Fibroblast of skin of abdomen (primary cell): ENCODE measurements at places on chromosomes 1 and 21.

DNA sequence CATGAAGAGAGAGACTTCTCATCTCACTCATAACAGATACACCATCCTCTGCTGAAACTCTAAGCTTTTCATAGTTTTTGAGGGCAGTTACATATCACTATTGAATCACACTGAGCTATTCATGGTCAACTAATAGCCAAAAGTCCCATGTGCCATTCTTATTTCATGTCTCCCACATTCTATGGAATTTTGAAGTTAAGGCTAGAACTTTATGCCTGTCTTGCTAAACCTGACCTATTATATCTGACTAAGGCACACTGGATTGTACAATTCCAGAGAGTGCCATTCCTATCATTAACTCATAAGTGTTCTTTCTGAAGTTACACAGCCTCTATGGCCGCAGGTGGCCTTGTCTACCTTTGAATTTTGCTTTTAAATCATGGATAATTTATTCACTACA, 254.3 kb downstream of the PTPRC start:
- DNase-seq = no peak

- no peak for DNase-seq
Measured at GRCh38 chr1:229019663-229020271, 251.1 kb upstream of the RAB4A start.

DNA sequence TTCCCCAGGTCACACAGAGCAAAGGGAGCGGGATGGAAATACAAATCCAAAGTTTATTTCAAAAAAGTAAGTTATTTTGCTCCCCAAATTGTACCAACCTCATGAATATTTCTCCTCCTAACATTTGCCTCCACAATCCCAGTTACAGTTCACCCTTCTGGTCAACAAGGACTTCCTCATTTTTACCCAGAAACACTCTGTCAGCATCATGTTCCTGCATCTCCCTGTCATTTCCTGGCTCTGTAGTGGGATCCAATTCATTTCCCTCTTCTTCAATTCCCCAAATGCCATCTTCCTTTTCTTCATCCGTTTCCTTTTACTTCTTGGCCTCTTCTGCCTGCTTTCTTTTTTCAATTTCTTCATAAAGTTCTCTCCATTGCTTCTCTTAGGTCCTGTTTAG, 32.0 kb upstream of the EPS15 start:
- DNase-seq = no peak

DNA sequence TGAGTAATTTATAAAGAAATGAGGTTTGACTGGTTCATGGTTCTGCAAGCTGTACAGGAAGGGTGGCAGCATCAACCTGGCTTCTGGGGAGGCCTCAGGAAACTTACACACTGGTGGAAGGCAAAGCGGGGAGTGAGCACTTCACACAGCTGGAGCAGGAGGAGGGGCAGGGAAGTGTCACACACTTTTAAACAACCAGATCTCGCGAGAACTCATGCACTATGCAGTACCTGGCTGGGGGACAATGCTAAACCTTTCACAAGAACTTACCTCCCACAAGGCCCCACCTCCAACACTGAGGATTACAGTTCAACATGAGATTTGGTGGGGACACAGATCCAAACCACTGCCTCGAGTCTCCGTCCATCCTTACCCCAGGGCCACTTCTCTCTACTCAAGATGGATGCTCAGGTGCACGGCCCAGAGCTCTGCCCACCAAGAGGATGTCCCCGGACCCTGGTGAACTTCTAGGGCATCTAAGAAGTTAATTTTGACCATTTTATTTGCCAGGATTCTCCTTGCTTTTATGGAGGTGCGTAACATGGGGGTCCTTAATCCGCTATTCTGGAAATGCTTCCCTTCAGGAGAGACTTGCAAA, 22.7 kb upstream of the ACTRT2 start:
- no peak for DNase-seq

- no peak for DNase-seq
Measured at GRCh38 chr1:94540440-94541245, 916 bp downstream of the F3 start.

GRCh38 chr1:42745851-42746250, 5.8 kb upstream of the CLDN19 start:
- no peak for DNase-seq

DNA sequence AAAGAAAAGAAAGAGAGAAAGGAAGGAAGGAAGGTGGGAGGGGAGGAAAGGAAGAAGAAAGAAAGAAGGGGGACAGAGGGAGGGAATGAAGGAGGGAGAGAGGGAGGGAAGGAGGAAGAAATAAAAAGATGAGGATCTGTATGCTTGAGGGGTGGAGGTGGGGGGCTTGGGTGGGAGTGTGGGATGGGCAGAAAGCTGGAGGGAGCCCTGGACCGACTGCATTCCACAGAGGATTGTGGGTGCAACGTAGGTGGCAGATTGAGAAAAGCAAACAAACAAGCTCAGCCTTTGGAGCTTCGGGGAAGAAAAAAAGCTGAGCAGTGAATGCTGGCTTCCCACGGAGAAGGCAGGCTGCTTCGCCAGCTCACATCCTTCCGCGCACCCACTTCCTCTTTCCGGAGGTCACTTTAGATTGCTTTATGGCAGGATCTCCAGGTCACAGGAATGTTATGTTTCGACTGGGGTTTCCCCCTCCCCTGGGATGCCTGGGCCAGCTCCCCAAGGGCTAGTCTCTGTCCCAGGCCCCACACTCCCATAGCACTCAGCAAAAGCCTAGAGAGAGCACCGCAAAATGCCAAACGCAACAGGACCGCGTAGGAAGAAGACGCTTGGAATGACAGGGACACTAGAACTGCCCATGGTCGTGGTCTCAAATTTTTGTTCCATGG, 20.7 kb upstream of the LGALS8 start:
- DNase-seq = peak; percentile 57
